ENCODE measurements at places on chromosomes 3 and 15.

GRCh38 chr3:188788621-188789081 lies 383.1 kb upstream of the TPRG1 start:
- peak; percentile 83 for DNase-seq

GRCh38 chr15:64993290-64993689 lies 3.6 kb upstream of the SPG21 start:
- DNase-seq, result peak; percentile 12

- DNase-seq, result no peak
These were observed 65.2 kb downstream of the TLE3 start for GRCh38 chr15:70032509-70032908.

GRCh38 chr3:187044206-187044605 lies 95.1 kb downstream of the RPL39L start:
- peak; percentile 54 for DNase-seq

- no peak for DNase-seq
These were observed 298.7 kb downstream of the CLSTN2 start for GRCh38 chr3:140233702-140234101.

DNA sequence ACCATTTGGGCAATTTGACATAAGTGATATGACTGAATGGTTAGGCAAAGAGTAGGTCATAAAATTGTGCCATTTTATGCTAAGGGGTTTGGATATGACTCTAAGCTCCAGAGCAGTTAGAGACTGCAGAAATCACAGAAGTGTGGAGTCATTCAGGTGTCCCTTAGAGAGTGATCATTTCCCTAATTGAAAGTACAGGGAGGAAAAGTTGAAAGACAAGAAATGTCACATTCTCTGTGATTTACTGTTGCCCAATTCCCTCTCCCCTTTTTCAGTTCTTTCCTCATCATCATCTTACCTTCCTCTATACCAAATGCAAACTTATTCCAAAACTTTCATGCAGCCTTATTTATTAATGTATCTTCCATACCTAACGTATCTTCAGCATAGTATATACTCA lies 2.7 kb upstream of the GOLGB1 start:
- DNase-seq, result no peak

DNA sequence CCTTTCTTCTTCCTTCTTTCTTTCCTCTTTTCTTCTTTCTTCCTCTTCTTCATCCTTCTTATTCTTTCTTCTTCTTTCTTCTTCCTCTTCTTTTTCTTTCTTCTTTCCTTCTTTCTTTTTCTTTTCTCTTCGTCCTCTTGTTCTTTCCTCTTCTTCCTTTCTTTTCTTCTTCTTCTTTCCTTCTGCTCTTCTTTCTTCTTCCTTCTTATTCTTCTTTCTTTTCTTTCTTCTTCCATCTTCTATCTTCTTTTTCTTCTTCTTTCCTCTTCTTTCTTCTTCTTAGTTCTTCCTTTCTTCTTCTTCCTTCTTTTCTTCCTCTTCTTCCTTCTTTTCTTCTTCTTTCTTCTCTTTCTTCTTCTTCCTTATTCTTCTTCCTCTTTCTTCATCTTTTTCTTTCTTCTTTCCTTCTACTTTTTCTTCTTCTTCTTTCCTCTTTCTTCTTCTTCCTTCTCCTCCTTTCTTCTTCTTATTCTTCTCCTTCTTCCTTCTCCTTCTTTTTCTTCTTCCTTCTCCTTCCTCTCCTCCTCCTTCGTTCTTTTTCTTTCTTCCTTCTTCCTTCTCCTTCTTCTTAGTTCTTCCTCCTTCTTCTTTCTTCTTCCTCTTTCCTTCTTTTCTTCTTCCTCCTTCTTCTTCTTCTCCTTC lies 37.8 kb downstream of the SPG21 start:
- DNase-seq, result no peak

- DNase-seq, result no peak
These were observed 108.4 kb downstream of the SHQ1 start for GRCh38 chr3:72739531-72740466.

DNA sequence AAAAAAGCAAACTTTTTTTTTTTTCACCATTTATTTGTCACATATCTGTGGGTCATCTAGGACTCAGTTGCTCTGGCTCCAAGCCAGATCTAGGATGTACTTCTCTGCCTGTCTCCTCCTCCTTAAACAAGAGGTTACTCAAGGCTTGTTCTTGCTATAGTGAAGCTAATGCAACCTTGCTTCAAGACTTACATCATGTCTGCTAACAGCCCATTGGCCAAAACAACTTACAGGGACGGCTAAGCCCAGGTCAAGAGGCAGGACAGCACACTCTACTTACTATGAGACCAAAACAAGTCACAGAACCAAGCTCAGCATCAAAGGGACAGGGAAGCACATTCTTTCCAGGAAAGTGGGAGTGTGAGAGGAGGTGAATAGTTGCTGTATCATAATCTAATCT lies 123.8 kb upstream of the BNIP2 start:
- no peak for DNase-seq

DNA sequence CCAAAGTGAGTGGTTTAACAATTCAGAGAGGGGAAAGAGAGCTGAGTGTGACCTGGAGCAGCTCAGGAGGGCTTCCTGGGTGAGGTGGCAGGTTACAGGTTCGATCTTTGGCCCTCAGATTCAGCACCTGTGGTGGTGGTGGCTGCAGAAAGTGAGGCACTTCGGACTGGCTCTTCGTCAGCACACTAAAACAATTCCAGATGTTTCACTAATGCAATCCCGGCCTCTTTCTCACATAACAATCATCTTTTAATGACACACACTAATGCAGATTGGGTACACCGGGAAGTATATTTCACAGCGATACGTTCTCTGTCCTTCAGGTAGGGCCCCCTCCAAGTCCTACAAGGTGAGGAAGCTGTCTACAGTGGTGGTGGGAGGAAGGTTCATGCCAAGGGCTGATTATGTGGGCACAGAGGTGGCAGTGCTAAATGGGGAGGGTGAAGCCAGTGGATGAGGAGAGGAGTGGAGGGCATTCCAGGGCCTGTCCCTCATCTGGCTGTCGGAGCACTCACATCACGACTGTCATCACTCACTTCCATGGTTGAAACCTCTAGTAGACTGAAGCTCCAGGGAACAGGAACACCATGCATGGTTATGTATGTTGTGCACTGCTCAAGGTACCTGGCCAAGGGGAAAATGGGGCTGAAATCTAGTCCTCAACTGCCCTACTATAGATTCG lies 171.1 kb downstream of the RAB11A start:
- DNase-seq, result no peak

GRCh38 chr3:159273608-159274007 lies 471.8 kb downstream of the MFSD1 start:
- DNase-seq, result peak; percentile 54

- DNase-seq, result peak; percentile 30
These were observed 25.1 kb upstream of the ZKSCAN7 start for GRCh38 chr3:44529927-44530326.

GRCh38 chr3:29822071-29822470 lies 541.2 kb downstream of the RBMS3 start:
- DNase-seq, result no peak

DNA sequence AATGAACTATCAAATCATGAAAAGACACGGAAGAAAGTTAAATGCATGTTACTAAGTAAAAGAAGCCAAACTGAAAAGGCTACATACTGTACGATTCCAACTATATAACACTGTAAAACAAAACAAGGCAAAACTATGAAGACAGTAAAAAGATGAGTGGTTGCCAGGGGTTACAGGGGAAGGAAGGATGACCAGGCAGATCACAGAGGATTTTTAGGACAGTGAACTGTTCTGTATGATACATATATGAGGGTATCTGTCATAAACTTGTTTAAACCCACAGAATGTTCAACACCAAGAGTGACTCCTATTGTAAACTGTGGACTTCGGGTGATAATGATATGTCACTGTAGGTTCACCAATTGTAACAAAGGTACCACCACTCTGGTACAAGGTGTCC lies 60.6 kb downstream of the CHSY1 start:
- DNase-seq, result no peak

Data from suppressor macrophage (primary cell).